ENCODE measurements at places on chromosomes 6 and 20. TPM values are rescaled to one million over a fixed set of nuclear protein-coding genes. Genes with fewer than 3 reads are reported as not detected.

DNA sequence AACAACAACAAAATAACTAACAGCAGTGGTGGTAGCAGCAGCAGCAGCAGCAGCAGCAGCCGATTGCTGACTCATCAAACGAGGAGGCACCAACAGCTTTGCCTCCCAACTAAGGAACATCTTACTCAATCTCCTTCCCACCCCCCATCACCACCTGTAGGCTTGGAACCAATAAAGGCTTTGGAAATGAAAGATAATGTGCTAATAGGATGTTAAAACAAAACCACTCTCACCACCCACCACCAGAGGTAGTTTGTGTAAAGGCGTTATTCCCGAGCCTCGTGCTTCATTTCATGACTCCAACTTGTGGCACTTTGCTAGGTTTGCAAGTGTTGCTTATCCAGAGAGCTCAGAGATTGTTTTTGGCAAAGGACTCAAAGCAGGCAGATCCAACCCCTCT lies 346.5 kb downstream of the CD83 start:
- DNase-seq = no peak

GPR6 gene
- not detected for total RNA-seq

GRCh38 chr20:46698788-46699187 lies 9.5 kb upstream of the TP53RK start:
- DNase-seq = no peak

GRCh38 chr6:109253366-109253765 lies 128.9 kb downstream of the CD164 start:
- DNase-seq = no peak

DNA sequence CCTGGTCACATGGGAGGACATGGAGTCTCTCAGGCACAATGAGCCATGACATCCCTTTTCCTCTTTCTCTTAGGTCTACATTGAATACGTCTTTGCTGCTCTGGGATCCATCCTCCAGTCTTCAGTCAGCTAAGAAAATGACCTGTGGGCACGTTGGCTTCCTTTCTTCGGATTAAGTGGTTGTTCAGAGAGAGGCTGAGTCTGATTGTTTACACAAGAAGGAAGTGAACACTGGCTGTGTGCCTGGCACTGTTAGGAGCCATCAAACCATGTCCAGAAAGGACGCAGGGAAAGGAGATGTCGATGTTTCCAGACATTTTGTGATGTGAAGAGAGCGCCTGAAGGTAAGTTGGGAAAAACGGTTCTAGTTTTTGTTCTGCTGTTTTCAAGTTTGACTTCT lies 309.9 kb upstream of the CDYL start:
- no peak for DNase-seq

EMILIN3 gene
- total RNA-seq = not detected

LAMA2 gene
- total RNA-seq = 3.0 TPM

GRCh38 chr6:140670021-140670420 lies 1295.6 kb upstream of the CITED2 start:
- no peak for DNase-seq

GRCh38 chr20:17854307-17854903 lies 114.2 kb downstream of the SNX5 start:
- DNase-seq = no peak

DNA sequence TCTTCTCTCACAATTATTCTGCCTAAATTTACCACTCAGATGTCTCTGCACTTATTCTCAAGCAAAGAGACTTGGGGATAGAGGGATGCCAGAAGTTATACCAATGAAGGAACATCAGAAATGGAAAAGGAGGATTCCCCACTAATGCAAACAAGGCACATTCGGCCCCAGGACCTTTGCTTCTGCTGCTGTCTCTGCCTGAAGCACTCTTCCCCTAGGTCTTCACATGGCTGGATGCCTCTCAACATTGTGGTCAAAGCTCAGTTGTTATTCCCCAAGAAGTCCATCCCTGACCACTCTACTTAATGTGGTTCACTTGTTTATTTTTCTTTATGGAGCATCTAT lies 508.7 kb downstream of the DOK5 start:
- no peak for DNase-seq

TGM2 gene
- not detected for total RNA-seq
